ENCODE measurements at places on chromosomes 6 and 20.

GRCh38 chr20:33408716-33409654, 7.7 kb upstream of the CDK5RAP1 start:
- DNase-seq = no peak

- DNase-seq = no peak
Observed at GRCh38 chr20:55271371-55271770, 733.9 kb downstream of the CBLN4 start.

GRCh38 chr6:13924146-13924948, 405 bp upstream of the RNF182 start:
- DNase-seq = no peak

- DNase-seq = no peak
Observed at GRCh38 chr20:40446888-40447287, 242.1 kb downstream of the MAFB start.

DNA sequence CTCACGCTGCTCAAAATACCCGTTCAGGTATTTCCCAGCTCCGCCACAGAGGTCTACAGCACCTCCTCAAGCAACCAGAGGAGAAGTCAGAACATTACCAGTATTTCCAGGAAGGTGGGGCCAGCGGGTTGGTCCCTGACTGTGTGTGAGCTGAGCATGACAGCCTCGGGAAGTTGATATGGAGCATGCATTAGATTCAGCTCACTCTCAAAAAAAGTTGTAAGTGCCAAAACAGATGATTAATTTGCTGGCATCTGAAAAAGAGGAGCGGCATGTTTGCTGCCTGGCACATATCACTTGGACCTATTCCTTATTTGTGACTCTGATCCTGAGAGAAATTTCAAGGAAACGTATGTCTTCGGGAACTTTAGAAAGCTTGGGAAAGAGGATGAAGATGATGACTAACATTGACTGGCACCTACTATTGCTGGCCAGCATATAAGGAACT, 32.3 kb downstream of the ELOVL2 start:
- DNase-seq = no peak

GRCh38 chr6:149031859-149032598, 285.2 kb downstream of the UST start:
- no peak for DNase-seq

Measured in GM12891 (cell line).